Ammon's horn (tissue), 1 donor: ENCODE measurements at places on chromosomes 2 and 18.

DNA sequence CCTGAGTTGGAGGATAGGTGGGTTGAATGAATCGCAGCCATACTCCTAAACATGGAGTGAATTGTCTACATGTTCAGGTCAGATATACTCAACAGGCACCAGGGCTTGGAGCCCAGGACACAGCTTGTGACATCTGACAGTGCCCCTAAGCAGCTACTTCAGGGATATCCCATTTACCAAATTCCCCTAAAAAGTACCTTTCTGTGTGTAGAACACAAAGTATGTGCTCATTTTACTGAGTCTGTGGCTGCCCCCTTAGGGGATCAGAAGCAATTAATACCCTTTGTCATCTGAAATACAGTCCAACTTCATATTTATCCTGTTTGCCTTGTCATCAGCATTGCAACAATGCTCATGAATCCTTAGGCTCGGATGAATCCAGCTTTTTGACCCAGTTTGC lies 20.8 kb downstream of the TNFRSF11A start:
- no peak for DNase-seq

- peak; percentile 51 for DNase-seq
Observed at GRCh38 chr2:224922142-224922727, 120.0 kb downstream of the DOCK10 start.

DNA sequence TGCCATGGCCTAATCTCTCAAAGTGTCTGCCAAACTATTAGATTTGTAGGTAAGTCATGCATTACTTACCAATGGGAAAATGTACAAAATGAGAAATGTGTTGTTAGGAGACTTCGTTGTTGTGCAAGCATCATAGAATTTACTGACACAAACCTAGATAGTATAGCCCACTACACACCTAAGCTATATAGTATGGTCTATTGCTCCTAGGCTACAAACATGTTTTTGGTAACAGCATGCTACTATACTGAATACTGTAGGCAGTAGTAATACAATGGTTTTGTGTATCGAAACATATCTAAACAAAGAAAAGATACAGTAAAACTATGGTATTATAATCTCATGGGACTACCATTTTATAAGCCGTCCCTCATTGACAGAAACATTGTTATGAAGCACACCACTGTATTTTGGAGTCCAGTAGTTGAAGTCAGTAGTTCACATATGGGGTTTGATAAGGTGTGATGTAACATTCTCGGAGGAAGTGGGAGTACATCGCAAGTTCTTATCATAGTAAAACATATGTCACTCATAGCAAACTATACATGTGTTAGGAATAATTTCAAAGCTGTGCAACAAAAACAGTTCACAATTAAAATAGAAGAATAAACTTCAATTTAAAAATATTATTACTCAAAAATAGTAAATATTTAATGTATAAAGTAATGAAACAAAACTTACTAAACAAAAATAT lies 12.0 kb upstream of the GTF2A1L start:
- DNase-seq, result no peak

DNA sequence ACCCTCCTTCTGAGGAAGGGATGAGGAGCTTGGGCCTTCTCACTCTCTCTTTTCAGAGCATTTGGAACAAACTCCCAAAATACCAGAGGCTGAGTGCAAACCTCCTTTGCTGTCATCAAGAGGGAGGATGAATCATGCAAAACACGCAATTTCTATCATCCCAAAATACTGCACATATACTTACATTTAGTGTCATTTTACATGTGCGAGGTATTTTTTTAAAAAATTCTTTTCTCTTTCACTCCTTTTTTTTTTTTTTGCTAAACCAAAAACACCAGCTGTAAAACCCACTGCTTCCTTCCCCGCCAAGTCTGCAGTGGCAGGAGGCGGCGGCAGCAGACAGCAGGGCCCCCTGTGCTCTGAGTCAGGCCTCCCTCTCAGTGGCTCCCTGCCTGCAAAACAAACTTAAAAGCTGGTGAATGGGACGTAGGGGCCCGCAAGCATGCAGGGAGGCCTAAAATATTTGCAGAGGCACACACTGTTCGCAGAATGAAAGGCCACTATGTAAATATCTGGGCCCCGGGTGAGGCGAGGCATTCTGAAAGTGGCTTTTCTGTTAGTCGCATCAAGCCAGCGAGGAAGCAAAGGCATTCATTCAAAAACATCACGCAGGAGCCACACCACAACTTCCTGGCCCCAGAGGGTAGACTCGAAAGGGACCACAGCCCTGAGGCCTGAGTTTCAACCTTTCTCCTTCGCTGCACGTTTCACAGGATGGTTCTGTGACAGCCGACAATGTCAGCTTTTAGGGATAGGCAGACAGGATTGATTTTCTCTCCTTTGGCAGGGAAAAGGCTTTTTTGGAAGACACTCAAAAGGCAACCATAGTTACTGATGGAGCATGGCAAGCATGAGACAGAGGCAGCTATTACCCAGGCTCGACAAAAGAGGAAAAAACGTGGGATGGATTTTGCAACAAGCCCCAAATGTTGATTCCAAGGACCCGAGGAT lies 73.4 kb downstream of the ACTR2 start:
- peak; percentile 82 for DNase-seq

DNA sequence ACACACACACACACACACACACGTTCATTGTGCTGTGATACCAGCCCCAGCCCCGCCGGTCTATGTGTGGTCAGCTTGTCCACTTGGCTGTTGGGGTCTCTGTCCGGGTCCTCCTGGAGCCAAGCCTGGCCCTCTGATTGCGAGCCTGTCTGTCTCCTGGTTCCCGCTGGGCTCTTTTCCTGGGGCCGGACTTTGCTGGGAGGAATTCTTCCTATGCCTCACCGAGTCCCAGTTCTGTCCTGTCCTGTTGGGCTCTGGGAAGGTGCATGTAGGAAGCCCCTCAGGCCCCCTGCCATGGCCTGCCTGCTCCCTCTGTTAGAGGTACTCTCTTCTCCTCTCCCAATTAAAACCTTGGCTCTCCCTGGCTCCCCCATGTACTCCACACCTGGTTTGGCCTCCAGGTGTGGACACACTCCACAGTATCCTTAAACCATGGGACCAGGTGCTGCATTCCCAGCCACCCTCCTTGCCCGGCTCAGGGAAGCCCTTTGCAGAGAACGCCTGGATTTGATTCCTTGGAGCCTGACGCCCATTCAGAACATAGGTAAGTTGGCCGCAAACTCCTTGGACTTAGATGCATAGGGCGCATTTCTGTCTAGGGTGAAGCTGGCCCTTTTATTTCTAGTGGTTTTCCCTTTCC lies 42.3 kb downstream of the CABLES1 start:
- no peak for DNase-seq

DNA sequence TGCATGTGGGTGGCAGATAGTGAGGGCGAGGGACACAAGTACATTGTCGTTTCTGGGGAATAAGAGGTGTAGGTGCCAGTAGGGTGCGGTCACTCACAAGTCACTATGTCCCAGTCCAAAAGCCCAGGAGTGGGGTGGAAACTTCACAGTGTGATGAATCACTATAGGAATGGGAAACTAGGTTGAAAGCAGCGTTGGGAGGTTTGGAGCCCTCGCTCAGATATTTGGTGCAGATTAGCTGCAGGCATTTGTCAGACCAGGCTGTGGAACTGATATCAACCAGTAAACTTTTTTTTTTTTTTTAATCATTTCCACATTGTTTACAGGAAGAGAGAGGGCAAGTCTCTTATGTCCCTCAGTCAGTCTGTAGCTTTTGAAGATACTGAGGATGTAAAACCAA lies 121.8 kb downstream of the CERS6 start:
- no peak for DNase-seq

DNA sequence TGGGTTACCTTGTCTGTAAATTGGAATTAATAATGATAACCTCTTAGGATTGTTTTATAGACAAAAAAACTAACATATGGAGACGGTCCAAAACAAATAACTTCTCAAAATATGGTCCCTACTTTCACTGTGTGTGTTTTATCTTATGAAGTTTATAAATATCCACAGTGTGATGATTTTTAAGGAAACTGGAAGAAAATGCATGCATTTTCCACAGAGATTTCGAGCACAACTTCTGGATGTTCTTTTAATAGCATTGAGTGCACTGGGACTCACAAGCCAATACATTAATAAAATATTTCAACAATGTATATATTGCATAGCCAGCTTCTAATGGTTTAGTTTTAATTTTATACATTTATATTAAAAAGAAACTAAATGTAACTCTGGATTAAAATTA lies 87.9 kb upstream of the SPHKAP start:
- DNase-seq, result no peak

GRCh38 chr2:232265329-232265728 lies 113.2 kb upstream of the ALPP start:
- DNase-seq, result no peak

DNA sequence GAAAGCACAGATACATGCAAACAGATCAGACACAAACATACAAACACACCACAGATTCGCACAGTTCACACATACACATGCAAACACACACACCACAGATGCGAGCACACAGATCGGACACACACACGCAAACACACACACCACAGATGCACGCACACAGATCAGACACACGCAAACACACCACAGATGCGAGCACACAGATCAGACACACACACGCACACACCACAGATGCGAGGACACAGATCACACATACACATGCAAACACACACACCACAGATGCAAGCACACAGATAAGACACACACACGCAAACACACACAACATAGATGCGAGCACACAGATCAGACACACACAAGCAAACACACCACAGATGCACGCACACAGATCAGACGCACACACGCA lies 149.0 kb downstream of the PXDN start:
- no peak for DNase-seq

- no peak for DNase-seq
Observed at GRCh38 chr2:178114462-178114861, 2.2 kb downstream of the RBM45 start.

DNA sequence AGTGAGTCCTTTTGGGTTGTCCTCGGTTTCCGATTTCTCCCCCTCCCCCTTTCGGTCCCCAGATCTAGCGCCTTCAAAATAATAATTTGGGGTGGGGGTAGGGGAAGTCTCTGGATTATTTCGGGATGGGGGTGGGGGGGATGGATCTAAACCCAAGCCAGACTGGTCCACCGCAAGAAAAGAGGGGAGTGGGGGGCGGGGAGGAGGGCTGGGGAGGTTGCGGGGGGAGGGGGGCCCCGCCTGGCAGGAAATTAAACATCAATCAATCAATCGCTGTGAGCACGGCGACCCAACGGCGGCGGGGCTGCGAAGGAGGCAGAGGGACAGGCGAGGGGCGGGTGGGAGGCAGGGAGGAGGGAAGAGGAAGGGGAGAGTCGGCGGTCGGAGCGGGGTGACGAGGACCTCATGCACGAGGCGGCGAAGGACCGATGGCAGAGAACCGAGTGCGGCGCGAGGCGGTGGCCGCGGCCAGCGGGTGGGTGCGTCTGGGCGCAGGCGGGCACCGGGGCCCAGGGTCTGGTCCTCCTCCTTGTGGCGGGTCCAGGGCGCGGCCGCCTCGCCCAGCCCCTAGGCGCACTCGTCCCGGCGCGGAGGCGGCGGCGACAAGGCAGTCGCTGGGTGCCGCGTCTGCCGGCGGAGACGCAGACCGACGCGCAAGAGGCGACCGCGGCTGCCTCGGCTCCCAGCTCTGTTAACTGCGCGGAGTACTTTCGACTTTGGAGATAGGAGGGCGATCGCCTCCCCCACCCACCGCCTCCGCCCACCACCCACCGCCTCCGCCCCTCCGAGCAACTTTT lies 468 bp upstream of the SATB2 start:
- peak; percentile 39 for DNase-seq

DNA sequence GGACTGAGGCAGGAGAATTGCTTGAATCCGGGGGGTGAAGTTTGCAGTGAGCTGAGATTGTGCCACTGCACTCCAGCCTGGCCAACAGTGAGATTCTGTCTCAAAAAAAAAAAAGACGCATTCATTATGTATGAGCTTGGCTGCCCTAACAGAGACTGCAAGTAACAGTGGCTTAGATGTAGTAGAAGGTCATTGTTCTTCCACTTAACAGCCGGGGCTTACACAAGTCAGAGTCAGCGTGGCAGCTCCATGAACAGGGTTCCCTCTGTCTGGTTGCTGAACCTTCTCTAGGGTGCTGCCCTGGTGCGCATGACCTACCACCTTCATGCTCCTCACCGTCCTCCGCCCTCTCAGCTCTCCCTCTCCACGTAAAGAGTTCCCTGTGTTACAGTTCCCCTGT lies 49.1 kb upstream of the IGFBP2 start:
- DNase-seq, result peak; percentile 81

GRCh38 chr2:77104554-77104953 lies 417.6 kb downstream of the LRRTM4 start:
- DNase-seq, result no peak

DNA sequence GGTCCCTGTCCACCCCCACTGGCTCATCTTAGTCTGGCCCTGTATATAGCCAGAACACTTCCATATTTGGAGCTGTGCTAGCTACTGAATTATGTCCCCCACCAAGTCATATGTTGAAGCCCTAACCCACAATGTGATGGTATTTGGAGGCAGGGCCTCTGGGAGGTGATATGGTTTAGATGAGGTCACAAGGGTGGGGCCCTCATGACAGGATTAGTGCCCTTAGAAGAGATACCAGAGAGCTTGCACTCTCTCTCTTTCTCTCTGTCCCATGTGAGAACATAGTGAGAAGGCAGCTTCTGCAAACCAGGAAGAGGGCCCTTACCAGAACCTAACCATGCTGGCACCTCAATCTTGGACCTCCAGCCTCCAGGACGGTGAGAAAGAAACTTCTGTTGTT lies 31.2 kb downstream of the ALPK2 start:
- DNase-seq, result no peak

DNA sequence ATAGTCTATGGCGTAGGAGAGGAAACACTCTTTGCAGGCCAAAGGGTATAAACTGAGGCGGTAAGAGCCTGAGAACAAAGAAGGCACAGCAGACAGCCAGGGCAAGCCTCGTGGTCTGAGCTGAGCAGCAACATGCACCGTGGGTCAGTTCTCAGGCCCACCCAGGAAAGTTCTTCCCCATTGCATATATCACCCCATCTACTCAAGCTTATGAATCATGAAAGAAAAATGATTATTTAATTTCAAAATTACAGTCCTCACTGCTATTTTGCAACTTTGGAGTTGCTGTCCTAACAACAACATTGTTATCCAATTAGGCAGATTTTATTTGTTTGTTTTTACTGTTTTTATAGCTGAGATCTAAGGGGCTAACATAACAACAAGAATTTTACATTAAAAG lies 54.7 kb upstream of the RIOK3 start:
- DNase-seq, result no peak

- peak; percentile 83 for DNase-seq
Observed at GRCh38 chr2:95231723-95232122, 24.4 kb downstream of the ZNF892 start.
